ENCODE measurements at places on chromosomes 1 and 21.

DNA sequence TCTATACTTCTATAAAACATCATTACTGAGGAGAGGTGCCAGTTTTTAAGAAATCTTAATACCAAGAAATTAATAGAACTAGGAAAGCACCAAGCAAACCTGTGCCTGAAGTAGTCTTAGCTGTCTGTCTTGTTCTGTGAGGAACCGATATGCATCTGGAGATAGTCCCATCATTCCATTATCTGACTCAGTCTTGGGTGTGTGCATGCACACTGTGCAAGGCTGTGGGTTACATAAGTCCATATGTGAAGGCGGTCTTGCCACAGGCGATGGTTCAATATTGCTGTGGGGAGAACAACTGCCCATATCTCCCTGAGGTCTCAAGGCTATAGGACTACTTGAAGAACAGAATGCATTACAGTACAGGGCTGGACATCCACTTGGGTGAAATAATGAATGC, 33.8 kb downstream of the STIL start:
- no peak for DNase-seq

GRCh38 chr1:213394837-213395236, 343.8 kb downstream of the RPS6KC1 start:
- DNase-seq: no peak

DNA sequence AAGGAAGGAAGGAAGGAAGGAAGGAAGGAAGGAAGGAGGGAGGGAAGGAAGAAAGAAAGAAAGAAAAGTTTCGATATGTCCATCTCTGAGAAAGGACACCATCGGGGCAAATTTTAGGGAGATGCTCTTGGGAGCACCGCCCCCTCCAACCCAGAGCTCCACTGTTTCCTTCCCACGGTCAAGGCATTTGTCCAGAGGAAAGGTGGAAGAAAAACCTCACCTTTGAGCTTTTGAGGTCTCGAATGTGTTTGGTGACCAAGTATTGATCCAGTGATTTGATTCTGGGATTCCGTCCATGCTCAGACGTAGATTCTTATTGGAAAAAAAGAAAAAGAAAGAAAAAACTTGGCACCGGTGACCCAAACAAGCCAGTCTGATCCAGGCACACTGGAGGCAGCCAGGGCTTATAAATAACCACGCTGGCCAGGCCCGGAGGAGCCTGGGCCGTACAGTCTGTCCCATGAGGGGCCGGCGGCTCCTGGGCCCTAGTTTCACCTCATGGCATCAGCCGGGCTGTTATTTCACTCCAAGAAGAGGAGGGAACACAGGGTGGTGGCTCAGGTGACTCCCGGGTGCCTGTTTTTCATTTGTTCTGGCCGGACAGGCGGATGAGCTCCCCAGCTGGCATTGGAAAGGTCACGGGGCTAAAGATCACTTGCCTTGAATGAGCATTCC, 36.1 kb upstream of the SLC25A33 start:
- DNase-seq: no peak

GRCh38 chr1:10830961-10831668, 34.7 kb upstream of the CASZ1 start:
- no peak for DNase-seq

DNA sequence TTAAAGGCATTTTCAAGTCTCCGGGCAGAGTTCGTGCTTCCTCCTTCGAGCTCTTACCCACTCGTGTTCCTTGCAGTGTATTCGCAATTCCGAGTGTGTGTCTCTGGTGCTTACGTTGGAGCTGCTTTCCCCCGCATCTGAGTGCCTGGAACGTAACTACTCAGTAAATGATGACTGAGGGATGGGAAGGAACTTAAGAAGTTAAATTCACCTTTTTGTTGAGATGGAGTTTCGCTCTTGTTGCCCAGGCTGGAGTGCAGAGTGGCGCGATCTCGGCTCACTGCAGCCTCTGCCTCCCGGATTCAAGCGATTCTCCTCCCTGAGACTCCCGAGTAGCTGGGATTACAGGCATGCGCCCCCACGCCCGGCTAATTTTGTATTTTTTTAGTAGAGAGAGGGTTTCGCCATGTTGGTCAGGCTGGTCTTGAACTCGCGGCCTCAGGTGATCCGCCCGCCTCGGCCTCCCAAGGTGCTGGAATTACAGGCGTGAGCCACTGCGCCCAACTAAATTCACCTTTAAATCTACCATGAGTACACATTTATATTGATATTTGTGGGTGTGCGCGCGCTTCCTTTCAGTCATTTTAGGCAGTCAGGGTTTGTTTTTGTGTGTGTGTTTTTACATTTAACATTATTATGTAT, 837 bp downstream of the NDUFS5 start:
- no peak for DNase-seq

DNA sequence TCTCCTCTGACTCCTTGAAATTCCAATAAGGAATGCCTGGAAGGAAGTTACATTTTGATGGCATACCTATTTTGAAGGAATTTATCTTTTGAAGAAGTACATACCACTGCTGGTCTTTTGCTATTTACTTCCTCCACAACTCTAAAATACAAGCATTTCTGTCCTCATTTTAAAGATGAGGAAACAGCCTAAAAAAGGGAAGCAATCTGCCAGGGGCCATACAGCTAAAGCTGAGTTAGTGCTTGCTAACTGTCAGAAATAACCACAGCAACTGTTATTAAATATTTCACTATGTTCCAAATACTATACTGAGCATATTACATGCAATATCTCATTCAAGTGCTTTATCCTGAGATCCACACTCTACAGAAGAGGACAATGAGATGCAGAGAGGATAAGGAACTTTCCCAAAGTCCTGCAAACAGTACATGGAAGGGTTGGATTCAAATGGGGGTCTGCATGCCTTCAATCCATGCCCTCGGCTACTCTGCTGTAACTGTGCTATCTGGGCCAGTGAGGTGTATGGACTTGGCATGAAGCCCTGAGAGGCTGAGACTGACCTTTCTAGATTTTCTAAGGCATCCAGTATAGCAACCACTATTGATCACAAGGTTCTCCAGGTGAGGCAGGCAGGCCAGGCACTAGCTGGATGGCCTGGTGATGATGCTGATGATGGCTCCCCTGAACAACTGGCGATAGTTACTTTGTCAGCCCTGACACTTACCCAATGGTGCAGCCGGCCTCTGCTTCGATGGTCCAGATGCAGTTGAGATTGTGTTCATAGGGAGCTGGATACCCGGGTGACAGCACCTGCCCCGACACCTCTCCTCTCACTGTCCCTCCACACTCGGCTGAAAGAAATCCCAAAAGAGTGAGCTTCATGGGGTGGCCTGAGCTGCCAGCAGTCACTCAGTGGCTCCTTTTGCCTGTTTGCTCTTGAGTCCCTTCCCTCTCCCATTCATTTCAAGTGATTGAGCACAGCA, 171.4 kb upstream of the HMGB4 start:
- DNase-seq: no peak

- no peak for DNase-seq
These were observed 2.2 kb upstream of the EPHA2 start for GRCh38 chr1:16158025-16158424.

DNA sequence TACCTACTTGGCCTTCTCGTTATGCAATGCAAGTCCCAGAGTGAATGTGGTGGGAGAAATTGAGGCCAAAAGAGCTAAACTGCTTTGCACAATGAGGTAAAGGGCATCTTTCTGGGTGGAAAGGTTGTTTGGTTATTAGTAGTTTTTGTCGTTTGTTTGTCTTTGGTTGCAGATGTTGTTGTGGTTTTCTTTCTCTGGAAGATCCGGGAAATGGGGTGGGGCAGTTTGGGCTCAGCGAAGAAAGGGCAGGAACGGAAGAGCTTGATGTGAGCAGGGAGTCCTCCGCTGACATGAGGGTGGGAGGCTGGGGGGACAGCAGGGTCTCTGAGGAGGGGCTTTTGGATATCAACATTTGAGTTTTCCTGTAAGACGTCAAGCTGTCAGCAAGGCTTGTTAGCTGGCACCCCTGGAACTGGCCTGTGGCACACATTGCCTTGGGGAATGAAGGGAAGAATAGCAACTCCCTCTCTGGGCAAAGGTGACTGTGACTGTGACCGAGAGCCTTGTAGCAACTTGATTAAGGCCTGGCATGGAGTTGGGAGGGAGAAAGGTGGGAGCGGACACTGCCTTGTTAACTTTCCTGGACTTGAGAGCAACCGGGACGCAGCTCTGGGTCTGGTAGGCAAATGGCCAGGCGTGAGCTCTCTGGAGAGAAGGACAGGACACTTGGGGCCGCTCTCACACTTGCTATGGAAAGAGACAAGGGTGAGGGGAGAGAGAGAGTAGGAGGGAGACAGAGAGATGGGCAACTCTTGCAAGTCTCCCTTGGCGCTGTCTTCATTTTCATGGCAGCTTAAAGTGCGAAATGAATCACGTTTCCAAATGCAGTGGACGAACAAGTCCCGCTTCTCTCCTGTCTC, 15.4 kb upstream of the OPRD1 start:
- no peak for DNase-seq

- no peak for DNase-seq
These were observed 44.6 kb downstream of the NFYC start for GRCh38 chr1:40736085-40736531.

- no peak for DNase-seq
These were observed 57.9 kb downstream of the RABGAP1L start for GRCh38 chr1:174217248-174217647.

DNA sequence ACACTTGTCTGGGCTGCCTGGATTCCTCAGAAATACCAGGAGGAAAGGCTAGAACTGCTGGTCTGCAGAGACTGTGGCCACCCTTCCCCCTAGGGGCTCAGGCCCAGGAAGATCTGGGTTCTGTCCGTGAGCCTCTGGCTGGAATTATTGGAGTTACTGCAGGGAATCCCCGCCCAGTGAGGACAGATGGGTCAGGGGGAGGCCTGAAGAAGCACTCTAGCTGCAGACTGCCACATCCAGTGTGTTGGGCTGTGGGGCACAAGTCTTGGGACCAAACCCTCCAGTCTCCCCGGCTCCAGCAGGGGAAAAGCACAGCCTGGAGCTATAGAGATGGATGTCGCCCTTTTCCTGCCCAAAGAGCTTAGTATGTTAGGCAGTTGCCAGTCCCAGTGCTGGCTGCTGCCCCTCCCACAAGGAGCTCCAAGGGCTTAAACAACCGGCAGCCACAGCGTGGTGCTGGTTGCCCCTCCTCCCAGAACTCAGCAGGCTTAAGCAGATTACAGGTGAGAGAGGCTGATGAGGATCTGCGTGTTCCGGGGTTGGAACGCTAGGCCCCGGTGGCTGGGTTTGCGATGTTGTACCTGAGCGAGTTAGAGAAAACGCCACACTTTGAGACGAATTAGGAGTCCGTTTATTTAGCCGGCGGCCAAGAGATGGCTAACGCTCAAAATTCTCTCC, 255.5 kb upstream of the LRRC7 start:
- no peak for DNase-seq

DNA sequence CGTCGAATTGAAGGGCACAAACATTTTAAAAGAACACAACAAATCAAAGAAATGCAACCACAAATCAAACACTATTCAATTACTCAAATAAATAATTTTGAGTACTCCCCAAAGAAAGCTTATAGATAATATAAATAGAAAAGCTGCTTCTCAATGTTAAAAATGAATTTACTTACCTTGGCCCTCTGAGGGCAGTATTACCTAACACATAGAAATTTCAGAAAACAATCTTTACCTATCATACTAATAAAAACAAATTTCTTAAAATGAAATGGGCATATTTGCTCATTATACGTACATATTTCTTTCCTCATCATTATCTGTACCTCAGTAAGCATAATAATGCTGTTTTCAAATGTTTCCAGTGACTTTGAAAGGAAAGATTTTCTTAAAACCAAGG, 141.8 kb downstream of the AKT3 start:
- no peak for DNase-seq

DNA sequence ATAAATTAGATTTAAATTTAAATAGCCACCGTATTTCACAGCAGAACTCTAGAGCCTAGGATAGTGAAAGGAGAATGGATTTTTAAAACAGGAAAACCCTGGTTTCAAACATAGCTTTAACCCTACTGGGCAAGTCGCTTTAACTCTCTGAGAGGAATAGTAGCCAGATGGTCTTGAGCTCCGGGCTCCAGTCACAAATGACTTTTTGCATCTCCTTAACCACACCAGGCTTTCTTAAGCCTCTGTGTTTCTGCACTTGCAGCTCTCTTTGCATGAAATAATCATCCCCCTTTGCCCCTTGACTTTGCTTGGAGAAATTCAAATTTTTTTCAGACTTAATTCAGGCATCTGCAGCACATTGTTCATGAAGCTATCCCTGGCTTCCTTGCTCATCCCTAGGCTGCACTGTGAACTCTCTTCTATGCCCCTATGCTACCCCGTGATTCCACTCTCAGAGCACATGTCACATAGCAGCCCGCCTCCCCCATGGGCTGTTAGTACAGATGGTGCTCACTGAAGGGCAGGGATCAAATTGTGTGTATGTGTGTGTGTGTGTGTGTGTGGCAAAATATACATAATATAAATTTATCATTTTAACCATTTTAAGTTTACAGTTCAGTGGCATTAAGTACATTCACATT, 68.8 kb upstream of the DAB1 start:
- no peak for DNase-seq

DNA sequence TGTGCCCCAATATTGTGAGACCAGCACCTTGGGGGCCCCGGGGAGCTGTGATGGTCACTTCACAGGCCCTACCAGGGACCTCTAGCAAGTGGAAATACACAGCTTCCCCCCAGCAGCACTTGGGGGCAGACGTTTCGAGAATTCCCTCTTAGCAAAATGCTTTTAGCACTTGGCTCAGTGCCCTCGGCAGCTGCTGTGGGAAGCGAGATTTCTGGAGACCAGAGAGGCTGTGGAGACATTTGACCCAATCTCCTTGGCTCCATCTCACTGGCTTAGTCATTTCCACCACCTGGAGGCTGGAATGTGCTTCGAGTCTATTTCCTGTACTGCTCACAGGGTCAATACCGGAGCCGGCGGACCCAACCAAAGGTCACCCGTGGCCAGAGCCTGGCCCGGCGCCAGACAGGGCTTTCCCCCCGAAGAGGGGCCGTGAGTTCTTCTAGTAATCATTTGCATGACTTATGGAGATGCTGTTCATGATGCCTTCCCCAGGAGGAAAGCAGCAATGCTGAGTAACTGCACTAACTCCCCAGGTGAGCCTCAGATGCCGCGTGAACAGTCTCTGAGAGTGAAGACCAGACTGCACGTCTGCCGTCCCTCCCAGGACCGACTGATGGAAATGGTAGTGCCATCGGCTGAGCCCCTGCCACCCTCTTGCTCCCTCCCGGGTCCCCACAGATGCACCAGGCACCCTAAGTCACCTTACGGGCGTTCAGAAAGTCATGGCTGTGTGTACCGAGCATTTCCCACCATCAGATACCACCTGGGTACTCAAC, 4.4 kb upstream of the C2CD2 start:
- no peak for DNase-seq

DNA sequence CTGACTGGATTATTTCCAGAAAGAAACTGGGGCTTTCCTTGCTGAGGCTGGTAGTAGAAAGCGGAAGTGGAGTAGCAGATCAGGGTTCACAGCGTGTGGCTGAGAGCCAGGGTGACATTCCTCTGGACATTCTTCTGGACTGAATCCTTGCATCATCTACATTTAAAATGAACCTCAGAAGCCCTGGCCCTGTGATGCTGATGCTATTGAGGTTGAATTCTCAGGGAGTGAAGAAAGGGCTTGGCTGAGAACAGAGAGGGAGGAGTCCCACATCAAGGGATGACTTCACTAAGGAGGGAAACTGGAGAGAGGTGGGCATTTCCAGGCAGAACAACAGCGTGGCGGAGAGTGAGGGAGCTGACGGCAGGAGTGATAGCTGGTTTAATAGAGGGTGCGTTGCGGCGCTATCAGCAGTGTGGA, 102.3 kb upstream of the LMO4 start:
- no peak for DNase-seq

All from progenitor cell of endocrine pancreas (in vitro differentiated cells).